ENCODE measurements at places on chromosomes 3 and 15.
A peak's percentile ranks its signal among the peaks of the same experiment; 100 is the strongest.

GRCh38 chr3:149343951-149344350, 10.5 kb upstream of the TM4SF18 start:
- DNase-seq: no peak

GRCh38 chr3:81249540-81250029, 511.9 kb downstream of the GBE1 start:
- DNase-seq: no peak

DNA sequence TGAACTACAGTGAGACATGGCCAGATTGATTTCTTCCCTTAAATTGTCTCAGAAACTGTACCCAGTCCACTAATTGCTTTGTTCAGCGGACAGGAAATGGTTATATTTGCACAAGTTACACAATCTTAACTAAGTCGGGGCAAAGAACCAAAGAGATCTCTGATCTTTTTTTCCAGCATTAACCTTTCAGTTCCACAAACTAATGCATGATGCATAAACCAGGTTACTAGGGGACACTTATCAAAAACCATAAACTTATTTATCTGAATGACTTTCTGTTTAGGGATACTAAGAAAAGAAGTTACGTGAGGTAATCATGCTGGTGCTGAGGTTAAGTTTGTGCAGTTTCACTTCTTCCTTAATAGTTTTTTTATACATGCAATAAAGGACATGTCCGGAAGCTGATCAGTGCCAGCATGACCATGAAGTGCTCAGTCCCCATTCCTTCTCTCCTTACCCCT, 22.4 kb downstream of the FNDC3B start:
- no peak for DNase-seq

GRCh38 chr3:107523539-107524325, 970 bp downstream of the BBX start:
- peak; percentile 57 for DNase-seq

- DNase-seq: no peak
Measured at GRCh38 chr3:6737630-6738029, 123.3 kb upstream of the GRM7 start.

DNA sequence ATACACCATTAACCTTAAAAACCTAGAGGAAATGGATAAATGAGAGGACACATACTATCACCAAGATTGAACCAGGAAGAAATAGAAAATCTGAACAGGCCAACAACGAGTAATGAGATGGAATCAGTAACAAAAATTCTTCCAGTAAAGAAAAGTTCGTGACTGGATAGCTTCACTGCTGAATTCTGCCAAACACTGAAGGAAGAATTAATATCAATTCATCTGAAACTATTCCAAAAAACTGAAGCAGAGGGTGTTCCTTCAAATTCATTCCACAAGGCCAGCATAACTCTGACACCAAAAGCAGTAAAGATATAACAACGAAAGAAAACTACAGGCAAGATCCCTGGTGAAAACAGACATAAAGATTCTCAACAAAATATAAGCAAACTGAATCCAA, 195.8 kb upstream of the GPR149 start:
- DNase-seq: no peak

DNA sequence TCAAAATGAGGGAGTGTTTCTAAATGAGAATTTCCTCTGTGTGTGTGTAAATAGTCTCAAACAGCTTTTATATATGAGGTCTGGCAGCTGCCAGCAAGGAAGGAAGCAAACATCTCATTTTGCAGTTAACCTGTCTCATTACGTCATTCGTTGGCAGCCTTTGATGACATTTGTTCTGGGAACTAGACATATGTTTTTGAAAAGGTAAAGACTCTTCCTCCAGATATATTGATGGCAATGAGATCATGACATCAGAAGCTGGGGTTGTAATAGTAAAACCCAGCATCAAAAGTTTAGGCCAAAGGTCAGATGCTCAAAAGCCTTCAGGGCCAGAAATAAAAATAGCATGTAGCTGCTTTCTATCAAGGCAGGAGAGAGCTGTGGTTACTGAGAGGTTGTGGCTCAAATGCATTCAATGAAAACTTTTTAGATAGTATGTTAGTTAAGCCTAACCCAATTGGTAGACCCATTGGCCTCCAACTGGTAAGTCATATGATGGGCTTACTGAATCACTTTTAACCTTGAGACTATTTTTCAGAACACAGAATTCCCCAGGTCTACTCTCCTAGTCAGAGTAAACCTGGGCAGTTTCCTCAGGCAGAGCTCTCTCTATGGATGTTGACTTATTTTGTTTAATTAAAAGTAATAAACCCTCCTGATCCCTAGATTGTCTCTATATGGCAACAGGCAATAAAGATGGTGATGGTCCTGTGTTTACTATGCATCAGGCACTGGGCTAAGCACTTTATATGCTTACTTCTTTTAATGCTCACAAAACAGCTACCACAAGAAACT, 386.5 kb upstream of the CFAP20DC start:
- DNase-seq: no peak

GRCh38 chr3:129822241-129822640, 71.3 kb downstream of the TMCC1 start:
- DNase-seq: no peak

DNA sequence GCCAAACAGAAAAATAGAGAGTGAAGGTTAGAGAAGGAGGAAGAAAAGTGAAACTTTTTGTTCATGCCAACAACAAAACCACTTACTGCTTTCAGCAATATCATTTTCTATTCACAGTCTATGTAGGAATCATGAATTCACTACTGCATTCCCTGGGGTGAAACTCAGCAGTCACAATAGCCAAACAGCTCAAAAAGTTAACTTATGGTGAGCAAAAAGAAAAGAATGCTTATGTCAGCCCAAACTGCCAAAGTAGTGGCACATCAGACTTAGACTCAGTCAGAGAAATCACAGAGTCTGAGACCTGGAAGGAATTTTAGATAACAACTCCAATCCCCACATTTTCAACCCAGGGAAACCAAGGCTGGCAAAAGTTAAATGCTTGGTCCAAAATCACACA, 238.7 kb upstream of the TMCO5A start:
- no peak for DNase-seq

GRCh38 chr3:160253298-160253697, 28.1 kb downstream of the C3orf80 start:
- DNase-seq: no peak

GRCh38 chr15:25437777-25438600, 835 bp downstream of the UBE3A start:
- peak; percentile 37 for DNase-seq

GRCh38 chr3:140758791-140759444, 81.1 kb downstream of the TRIM42 start:
- DNase-seq: no peak

DNA sequence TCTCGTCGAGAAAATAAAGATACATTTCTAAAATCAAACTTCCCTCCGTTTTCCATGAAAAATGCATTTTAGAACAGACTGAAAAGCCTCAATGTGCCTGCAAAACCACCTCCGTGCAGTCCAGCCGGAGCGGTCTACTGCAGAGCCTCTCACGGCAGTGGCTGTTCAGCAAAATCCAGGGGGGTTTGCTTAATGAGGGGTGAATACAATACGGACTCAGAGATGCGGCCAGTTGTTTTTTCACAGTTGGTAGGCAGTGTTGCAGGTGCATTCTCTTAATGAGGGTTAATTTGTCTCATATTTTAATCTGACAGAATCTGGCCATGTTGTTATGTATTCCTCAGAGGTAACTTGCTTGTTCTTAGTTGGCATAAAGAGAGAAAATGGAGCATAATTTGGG, 223.0 kb downstream of the EBLN2 start:
- DNase-seq: no peak

DNA sequence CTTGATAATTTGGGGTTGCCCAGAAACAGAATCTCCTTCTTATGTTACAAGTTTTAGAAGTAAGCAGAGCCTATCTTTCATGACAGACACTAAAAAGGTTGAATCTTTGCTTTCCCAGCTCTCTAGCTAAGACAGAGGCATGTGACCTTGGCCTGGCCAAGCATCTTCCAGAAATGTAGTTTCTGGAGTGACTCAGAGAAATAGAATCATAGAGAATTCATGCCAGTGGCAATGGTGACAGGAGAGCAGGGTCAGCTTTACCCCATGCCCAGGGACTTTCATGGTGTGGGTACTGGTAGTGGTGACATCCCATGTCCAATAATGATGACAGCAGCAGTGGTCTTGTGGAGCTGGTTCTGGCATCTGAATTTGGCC, 4.0 kb upstream of the PARP6 start:
- DNase-seq: no peak

DNA sequence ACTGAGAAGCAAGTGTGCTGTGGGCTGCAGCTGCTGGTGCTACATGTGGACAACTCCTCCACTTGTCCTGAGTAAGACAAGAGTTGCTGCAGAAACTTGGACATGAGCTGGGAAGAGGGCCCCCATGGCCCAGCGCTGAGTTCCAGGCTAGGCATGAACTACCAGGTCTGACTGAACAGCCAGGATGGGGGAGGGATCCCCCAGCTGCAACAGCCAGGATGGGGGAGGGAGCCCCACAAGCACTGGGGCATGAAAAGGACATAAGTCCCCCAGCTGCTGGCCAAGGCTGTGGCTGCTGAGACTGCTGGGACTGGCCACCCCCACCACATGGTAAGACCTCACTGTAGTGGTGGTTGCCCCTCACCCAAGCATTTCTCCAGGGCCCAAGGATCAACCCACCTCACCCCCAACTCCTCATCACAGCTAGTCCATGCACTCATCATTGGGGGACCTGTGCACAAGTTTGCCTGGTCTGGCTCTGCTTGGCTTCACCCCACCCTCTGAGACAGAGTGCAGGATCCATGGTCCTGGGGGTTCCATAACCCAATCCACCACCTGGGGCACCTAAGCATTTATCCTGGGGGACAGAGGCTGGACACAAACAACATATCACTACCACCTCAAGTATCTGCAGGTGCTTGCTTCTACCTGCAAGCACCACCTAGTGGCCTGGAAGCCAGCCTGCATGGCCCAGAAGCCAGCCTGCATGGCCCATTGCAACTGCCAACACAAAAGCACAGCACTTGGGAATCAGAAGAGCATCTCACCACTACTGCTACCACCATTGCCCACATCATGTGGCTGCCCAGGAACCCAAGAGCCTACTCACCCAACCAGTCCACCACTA, 84.5 kb upstream of the STT3B start:
- no peak for DNase-seq

DNA sequence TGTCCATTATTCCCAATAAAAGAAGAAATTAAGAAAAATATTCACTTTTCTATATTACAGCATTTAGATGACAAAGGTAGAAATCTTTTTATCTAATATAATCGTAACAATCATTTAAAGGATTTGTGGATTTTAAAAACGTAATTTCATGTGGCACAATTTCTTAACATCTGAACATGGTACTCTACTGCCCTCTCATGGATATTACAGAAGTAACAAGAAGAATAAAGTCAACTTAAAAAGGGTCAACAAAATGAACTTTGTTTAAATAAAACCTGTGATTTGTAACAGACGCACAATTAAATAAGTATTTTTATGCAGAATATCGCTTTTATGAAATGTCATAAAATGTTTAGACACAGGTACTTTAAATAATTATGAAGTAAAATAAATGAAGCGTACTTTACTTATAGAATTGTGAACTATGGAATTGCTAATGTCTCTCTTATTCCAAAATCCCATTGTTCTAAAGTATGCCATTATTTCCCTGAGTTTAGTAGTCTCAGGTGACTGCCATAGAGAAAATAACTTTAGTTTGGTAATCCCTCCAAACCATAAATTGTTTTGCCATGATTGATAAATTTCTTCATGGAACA, 366.8 kb upstream of the ZNF385D start:
- no peak for DNase-seq

GRCh38 chr15:100948430-100948762, 29.2 kb downstream of the LRRK1 start:
- no peak for DNase-seq

DNA sequence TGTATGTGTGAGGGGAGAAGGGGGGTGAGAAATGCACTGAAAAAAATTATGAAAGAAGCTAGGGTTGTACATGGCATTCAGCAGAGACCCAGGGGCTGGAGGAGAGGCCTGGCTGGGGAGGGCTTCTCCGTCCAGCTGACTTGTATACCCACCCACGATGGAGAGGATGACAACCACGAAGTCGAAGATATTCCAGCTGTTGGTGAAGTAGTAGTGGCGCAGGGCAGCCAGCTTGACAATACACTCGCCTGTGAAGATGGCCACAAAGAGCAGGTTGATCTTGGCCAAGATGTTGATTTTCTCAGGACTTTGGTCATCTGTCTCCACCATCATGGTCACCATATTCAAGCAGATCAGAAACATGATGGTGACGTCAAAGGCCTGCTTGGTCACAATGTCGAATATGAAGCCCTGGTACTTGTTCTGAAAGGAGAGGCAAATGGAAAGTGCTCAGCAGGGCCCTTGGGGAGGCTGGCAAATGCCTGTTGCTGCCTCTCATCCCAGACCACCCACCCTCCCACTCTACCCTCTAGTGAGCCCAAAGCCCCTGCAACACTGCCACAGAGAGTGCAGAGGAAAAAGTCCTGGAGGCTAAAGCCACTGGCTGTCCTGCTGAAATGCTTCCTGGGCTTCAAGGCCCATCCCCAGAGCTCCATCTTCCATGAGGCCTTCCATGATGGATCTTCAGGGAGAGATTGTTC, 58.1 kb downstream of the EXOG start:
- DNase-seq: no peak

DNA sequence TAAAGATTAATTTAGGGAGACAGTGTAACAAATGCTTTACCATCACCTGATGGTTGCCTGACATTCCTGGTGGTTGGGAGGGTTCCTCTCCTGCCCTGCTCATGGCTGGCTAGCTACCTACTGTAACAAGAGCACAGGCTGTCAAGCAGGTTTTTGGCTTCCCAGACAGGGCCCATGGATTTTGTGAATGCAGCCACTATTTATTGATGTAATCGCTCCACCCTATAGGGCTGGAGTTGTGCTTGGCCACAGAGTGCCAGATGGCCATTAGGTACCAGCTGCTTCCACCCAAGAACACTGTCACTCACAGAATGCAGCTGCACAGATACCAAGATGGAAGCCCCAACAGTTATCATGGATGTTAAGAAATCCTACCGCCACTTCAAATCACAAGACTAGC, 31.0 kb upstream of the KLHL25 start:
- no peak for DNase-seq

- peak; percentile 50 for DNase-seq
Measured at GRCh38 chr15:63191895-63192618, 2.7 kb downstream of the RAB8B start.

Data from CD8-positive, alpha-beta T cell (primary cell).